Stimulated activated naive CD8-positive, alpha-beta T cell treated with anti-CD3 and anti-CD28 coated beads, Interleukin-15, amount 100 ng/mL, for 72 hours (primary cell): ENCODE measurements at places on chromosomes 7 and 10.

GRCh38 chr10:16915300-16915699 lies 98.1 kb upstream of the RSU1 start:
- DNase-seq = no peak

GRCh38 chr10:34396663-34397062 lies 418.4 kb downstream of the PARD3 start:
- no peak for DNase-seq

DNA sequence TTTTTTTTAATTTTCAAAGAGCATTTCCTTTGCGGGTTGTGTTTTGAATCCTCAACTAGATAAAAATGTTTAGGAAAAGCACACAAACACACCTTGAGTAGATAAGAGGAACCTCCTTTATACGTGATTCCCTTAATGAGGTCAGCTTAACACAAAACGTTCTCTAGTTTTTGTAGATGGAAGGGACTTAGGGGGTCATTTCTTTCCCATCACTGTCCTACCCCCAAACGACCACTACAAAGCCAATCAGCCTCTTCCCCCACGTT lies 1.2 kb downstream of the SUV39H2 start:
- DNase-seq = no peak

DNA sequence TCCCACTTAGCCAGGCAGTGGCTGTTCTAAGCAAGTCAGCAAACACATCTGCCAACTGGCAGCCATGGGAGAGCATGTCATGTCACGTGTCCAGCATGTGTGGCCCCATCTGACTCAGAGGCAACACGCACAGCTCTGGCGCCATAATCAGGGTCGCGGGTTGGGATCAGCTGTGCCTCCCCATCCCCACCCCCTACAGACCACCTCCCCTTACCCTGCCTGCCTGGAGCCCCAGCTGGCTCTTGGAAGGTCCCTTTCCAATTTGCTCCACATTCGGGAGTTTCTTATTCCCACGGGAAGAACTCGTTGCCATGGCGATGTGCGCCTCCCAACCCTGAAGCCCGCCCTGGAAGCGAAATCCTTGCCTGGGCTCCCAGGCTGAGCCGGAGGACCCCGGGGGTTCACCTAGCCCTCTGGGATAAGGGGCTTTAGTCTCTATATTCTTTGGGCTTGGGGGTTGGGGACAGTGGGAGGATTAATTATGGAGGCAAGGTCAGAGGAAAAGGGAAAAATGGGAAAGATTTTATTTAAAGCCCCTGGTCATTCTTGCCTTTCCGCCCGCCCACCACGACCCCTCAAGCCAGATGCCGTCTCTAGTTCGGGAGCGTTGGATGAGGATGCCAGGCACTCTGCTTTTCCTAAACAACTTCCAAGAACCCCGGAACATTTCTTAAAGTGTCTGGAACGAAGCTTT lies 283.7 kb downstream of the ZEB1 start:
- no peak for DNase-seq

GRCh38 chr10:124626759-124627380 lies 117.3 kb downstream of the FAM53B start:
- peak; percentile 72 for DNase-seq
